Motor neuron (in vitro differentiated cells): ENCODE measurements at places on chromosomes 11 and 22. TPM values are rescaled to one million over a fixed set of nuclear protein-coding genes. Genes with fewer than 3 reads are reported as not detected.

Gene MS4A15
- not detected in 2 replicates for total RNA-seq

Gene DEUP1
- 0.22 and 0.31 TPM in 2 replicates for total RNA-seq

Gene SLC35C1
- 24.2 and 27.2 TPM in 2 replicates for total RNA-seq

Gene NXPE2
- 0.71 and 0.97 TPM in 2 replicates for total RNA-seq

Gene HOATZ
- total RNA-seq, result not detected in 2 replicates
